Tibial nerve (tissue), 4 donors: ENCODE measurements at places on chromosomes 1 and 21.

DNA sequence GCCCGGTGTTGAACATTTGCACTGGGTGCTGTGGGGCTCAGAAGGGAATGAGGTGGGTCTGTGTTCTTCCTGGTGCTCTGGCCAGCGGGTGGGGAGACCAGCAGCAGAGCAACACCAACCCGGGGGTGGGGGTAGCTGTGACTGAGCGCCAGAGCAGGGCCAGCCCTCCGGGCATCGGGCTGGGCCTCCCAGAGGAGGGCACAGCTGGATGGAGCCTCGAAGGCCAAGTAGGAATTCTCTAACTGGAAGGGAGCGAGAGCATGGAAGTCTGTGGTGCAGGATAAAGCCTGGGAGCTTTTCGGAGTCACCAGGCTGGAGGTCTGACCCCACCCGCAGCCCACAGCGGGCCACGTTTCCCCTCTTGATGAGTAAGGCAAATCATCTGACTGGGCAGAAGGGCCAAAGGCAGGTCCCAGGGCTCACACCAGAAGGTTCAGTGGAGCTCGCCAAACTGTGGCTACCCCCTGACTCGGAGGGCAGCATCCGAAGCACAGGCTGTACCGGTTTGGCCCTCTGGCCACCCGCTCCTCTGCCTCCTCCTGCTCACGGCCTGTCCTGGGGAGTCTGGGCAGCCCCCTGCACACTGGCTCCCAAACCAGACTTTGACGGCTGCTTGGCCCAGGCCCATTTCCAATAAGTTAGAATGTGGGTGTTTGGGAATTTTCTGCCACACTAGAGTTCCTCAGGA, 18.8 kb downstream of the SLC1A7 start:
- DNase-seq, result peak; percentile 69
- peaks cover 27% of the 10 kb centered on the region for H3K4me1 ChIP-seq
- H3K36me3 ChIP-seq, result no peaks in the 10 kb centered on the region
- H3K27ac ChIP-seq, result peak overlapping the region; percentile 75
- H3K27me3 ChIP-seq, result no peaks in the 10 kb centered on the region

- H3K36me3 ChIP-seq, result no peaks in the 10 kb centered on the region
- DNase-seq, result no peak
- H3K27ac ChIP-seq, result no peak overlapping the region
- no peaks in the 10 kb centered on the region for H3K27me3 ChIP-seq
- H3K4me3 ChIP-seq, result no peak overlapping the region
- no peaks in the 10 kb centered on the region for H3K4me1 ChIP-seq
Measured at GRCh38 chr1:236979149-236979900, 24.9 kb downstream of the MT1HL1 start.

DNA sequence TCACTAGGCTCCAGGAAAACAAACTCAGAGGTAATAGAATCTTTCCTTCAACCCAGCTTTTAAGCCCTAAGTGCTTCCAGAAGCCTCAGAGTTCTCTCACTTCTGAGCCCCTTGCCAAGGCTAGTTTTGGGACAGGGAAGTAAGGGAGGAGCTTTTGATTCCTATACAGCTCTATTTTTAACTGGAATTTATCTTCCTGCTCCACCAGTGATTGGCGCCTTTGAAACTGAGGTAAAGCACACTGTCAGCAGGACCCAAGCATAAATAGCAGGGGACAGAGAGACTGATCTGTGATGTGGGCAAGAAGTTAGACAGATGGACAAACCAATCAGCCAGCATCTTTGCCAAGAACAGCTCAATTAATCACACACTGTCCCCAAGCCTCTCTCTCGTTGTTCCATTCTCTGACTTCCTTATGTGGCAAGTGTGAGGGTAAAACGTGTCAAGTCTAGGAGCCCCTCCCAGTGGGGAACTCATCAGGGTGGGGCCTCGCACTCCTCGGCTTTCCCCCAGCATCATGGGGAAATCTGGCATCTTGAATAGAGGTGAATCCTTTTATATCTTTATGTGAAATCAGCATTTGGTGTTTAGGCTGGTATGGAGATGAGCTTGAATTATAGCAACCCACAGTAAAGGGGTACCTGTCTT, 40.2 kb upstream of the MPZL1 start:
- H3K27me3 ChIP-seq, result no peaks in the 10 kb centered on the region
- H3K27ac ChIP-seq, result peak overlapping the region; percentile 26
- H3K36me3 ChIP-seq, result no peaks in the 10 kb centered on the region

- peak overlapping the region; percentile 90 for H3K27ac ChIP-seq
- peak overlapping the region; percentile 94 for H3K4me3 ChIP-seq
- no peaks in the 10 kb centered on the region for H3K27me3 ChIP-seq
- DNase-seq, result no peak
- H3K36me3 ChIP-seq, result no peaks in the 10 kb centered on the region
Measured at GRCh38 chr1:111140680-111140967, 601 bp downstream of the CEPT1 start.

DNA sequence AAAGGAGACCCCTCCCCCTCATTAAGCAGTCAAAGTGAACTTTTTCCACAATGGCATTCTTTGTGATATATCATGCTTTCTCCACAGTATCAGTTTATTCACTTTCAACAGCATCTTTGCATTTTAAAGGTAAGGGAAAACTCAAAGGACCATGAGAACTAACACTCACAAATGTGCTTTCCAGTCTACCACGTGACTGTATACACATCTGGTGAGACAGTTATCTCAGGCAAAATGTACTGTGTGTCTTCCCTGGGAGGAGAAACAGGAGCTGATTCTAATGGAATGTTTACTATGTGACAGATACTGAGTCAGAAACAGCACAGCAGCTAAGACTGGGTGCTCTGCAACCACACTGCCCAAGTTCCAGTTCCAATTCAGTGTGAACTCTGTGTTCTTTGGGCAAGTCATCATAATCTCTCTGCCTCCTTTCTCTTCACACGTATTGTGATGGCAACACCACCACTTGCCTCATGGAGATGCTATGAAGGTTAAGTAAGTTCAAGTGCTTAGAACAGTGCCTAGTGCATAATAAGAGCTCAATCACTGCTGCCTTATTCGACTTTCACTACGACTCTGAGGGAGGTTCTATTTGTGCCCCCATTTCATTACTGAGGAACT, 79.0 kb downstream of the SLC45A1 start:
- H3K36me3 ChIP-seq, result no peaks in the 10 kb centered on the region
- peak; percentile 70 for DNase-seq
- H3K27ac ChIP-seq, result peak overlapping the region; percentile 86
- no peaks in the 10 kb centered on the region for H3K27me3 ChIP-seq

GRCh38 chr1:165807613-165808012, 19.8 kb upstream of the UCK2 start:
- H3K4me1 ChIP-seq, result no peaks in the 10 kb centered on the region
- no peak for DNase-seq
- H3K27me3 ChIP-seq, result no peaks in the 10 kb centered on the region
- no peak overlapping the region for H3K27ac ChIP-seq
- no peak overlapping the region for H3K4me3 ChIP-seq

DNA sequence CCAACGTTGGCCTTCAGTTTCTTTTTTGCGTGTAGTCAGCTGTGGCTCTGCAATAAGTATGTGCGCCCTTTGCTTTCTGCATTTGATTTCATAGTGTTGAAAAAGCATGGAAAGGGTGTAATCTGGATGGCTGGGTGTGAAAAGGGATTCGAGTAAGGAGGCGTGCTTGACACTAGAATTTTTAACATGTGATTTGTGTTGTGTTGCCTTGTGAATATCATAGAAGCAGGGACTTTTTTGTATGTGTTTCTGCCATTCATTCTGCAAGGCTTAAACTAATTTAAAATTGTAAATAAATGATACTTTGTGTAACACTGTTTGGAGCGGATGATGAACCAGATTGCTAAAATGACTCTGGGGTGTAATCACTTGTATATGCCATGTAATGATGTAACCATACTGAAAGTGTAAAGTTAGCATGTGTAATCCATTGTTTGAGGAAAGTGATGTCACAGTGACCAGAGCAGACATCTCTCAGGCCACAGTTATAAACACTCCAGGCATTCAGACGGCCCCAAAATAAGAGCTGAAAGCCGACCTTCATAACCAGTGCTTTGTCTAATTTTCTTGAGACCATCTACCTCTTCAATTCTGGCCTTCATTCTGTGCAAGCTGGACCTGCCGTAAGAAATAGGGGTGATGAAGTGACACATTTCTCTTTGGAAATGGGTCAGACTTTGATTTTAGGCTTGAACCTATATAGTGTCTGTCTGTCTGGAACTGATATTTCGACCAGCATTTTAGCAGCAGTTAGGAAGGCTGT, 618 bp downstream of the SH3BGR start:
- H3K4me1 ChIP-seq, result no peaks in the 10 kb centered on the region
- H3K27ac ChIP-seq, result peak overlapping the region; percentile 66
- DNase-seq, result no peak
- peak overlapping the region; percentile 13 for H3K4me3 ChIP-seq
- no peaks in the 10 kb centered on the region for H3K27me3 ChIP-seq
- H3K36me3 ChIP-seq, result no peaks in the 10 kb centered on the region

DNA sequence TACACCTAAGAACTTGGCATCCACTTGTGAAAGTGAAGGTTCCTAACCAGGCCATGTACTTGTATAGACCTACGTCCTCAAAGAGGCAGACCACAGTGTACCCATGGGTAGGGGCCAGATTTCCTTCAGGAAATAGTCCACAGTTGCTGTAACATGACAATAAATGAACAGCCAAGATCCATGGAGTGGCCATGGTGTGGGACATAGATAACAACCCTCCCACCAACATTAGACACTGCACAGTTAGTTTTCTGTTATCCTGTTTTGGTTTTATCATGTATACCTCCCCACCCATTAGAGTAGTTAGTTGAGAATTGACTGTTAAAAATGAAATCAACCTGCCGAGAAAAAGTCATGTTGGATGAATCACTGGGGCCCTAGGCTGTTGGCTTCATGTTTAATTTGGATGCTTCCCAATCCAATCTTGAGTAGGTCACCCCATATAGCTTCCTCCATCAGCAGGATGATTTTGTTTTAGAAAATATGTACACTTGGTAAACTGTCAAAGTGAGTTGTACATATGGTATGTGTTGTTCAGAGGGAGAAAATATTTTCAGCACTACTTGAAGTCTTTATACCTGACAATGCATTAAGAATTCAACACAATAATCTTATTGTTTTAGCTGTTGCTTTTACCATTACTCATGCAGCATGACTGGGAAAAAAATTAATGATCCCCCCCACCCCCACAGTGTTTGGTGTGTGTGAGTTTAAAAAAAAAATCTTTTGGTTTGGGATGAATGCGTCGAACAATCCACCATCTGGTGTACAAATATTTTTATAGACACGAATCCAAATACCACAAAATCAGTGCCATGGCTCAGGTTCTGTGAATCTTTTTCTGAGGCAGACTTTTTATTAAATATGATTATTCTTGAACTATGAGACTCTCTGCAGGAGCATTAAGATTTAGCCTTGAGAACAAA, 88.3 kb upstream of the ARHGAP29 start:
- no peak for DNase-seq
- H3K4me1 ChIP-seq, result peaks cover 8% of the 10 kb centered on the region
- no peak overlapping the region for H3K4me3 ChIP-seq
- no peak overlapping the region for H3K27ac ChIP-seq
- H3K27me3 ChIP-seq, result no peaks in the 10 kb centered on the region
- H3K36me3 ChIP-seq, result no peaks in the 10 kb centered on the region

DNA sequence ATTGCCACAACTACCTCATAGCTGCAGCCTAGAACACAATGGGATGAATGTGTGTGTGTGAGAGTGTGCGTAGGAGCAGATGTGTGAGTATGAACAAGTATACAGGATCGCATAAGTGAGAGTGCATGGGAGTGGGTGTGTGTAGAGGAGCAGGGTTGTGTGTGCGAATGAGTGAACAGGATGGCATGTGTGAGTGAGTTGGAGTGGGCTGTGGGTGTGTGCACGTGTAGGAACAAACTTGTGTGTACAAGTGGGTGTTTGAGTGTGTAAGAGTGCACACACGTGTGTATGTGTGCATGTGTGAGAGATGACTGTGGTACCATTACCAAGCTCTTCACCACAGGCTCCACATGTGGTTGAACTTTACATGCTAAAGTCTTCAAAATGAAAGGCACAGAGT, 175.4 kb upstream of the EDN2 start:
- no peaks in the 10 kb centered on the region for H3K4me1 ChIP-seq
- H3K4me3 ChIP-seq, result no peak overlapping the region
- no peak overlapping the region for H3K27ac ChIP-seq
- no peaks in the 10 kb centered on the region for H3K27me3 ChIP-seq
- H3K36me3 ChIP-seq, result no peaks in the 10 kb centered on the region

DNA sequence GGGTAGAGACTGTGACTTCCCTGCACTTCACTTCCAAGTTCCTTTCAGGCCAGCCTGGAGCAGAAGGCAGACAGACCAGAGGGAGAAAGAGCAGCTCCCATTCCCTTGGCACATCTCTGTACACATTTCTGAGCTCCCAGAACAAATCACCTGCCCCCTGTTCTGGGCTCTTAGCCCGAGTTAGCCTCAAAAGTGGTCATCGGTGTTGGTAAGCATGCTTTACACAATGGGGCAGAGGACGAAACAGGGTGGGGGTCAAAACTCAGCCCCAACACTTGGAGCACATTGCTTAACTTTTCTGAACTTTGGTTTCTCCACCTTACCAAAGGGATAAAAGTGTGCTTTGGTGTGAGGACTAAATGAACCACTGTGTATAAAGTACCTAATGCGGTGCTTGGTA, 98.7 kb downstream of the DAB1 start:
- H3K36me3 ChIP-seq, result no peaks in the 10 kb centered on the region
- H3K4me1 ChIP-seq, result no peaks in the 10 kb centered on the region
- no peak for DNase-seq
- no peak overlapping the region for H3K4me3 ChIP-seq
- no peak overlapping the region for H3K27ac ChIP-seq
- no peaks in the 10 kb centered on the region for H3K27me3 ChIP-seq

- H3K36me3 ChIP-seq, result no peaks in the 10 kb centered on the region
- no peaks in the 10 kb centered on the region for H3K27me3 ChIP-seq
- no peak for DNase-seq
- H3K27ac ChIP-seq, result no peak overlapping the region
- H3K4me3 ChIP-seq, result no peak overlapping the region
- H3K4me1 ChIP-seq, result no peaks in the 10 kb centered on the region
Measured at GRCh38 chr1:111778541-111779051, 22.9 kb downstream of the DDX20 start.

GRCh38 chr1:85448358-85448757, 16.6 kb downstream of the DDAH1 start:
- DNase-seq, result no peak
- no peaks in the 10 kb centered on the region for H3K36me3 ChIP-seq
- no peak overlapping the region for H3K4me3 ChIP-seq
- no peaks in the 10 kb centered on the region for H3K4me1 ChIP-seq
- no peak overlapping the region for H3K27ac ChIP-seq

- no peaks in the 10 kb centered on the region for H3K36me3 ChIP-seq
- no peaks in the 10 kb centered on the region for H3K27me3 ChIP-seq
- H3K4me3 ChIP-seq, result no peak overlapping the region
- DNase-seq, result no peak
- no peaks in the 10 kb centered on the region for H3K4me1 ChIP-seq
- H3K27ac ChIP-seq, result no peak overlapping the region
Measured at GRCh38 chr1:226806988-226807387, 63.4 kb upstream of the PSEN2 start.

DNA sequence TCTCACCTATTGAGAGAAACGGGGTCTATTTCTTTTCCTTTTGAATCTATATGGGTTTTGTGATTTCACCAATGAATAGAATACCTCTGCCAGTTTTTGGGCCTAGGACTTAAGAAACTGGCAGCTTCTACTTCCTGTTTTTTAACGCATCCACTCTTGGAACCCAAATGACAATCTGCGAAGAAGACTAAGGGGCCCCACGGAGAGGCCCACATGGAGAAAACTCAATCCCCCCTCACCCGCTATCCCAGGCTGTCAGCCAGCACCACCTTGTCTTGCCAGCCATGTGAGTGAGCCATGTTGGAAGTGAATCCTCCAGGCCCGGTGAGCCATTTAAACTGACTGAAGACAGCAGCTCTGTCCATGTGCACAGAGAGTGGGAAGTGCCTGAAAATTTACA, 3.6 kb upstream of the HENMT1 start:
- H3K27ac ChIP-seq, result no peak overlapping the region
- no peak overlapping the region for H3K4me3 ChIP-seq

- no peaks in the 10 kb centered on the region for H3K36me3 ChIP-seq
- H3K4me1 ChIP-seq, result no peaks in the 10 kb centered on the region
- no peak for DNase-seq
- H3K4me3 ChIP-seq, result no peak overlapping the region
- H3K27ac ChIP-seq, result no peak overlapping the region
Measured at GRCh38 chr1:38217316-38217715, 170.7 kb upstream of the POU3F1 start.
